Left hindlimb (tissue), 1 donor: ENCODE measurements at places on chromosomes 6 and 20.
A peak's percentile ranks its signal among the peaks of the same experiment; 100 is the strongest.

DNA sequence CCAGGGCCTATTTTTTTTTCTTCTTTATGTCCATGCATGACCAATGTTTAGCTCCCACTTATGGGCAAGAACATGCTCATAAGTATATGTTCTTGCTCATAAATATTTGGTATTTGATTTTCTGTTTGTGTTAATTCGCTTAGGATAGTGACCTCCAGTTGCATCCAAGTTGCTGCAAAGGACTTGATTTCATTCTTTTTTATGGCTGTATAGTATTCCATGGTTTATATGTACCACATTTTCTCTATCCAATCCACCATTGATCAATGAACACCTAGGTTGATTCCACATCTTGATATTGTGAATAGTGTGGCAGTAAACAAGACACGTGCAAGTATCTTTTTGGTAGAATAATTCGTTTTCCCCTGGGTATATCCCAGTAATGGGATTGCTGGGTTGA is 78.1 kb downstream of the RTN4IP1 start:
- DNase-seq = no peak

- DNase-seq = no peak
Observed at GRCh38 chr6:111741177-111741952, 131.9 kb downstream of the FYN start.

GRCh38 chr6:13433709-13434121 is 53.7 kb downstream of the GFOD1 start:
- DNase-seq = no peak

GRCh38 chr20:31523361-31524283 is 9.4 kb downstream of the HM13 start:
- no peak for DNase-seq

GRCh38 chr6:118468682-118469465 is 79.2 kb upstream of the PLN start:
- DNase-seq = no peak

DNA sequence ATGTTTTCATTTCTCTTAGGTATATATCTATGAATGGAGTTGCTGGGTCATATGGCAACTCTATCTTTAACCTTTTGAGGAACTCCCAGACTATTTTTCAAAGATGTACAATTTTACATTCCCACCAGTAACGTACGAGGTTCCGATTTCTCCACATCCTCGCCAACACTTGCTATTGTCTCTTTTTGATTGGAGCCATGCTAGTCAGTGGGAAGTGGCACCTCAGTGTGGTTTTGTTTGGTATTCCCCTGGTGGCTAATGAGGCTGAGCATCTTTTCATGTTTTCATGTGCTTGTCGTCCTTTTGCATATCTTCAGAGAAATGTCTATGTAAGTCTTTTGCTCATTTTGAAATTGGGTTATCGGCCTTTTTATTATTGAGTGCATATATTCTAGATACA is 178.6 kb upstream of the EXOC2 start:
- no peak for DNase-seq

DNA sequence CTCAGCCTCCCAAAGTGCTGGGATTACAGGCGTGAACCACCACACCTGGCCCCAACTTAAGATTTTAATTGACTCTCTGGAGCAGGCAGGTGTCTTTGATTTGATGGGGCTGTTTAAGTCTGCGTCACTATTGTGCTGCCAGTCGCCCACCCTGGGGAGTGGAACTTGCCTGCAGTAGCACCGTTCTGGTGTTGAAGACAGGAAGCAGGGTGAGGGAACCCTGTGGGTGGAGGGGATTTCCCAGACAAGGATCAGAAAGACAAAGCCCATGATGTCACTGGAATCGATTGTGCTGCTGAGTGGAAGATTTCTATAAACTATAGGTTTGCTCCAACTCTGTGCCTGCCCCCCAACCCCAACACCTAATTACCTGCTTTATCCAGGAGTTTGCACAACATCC is 11.0 kb downstream of the ALDH8A1 start:
- DNase-seq = no peak

- no peak for DNase-seq
Observed at GRCh38 chr6:126665551-126665950, 325.6 kb downstream of the CENPW start.

- peak; percentile 83 for DNase-seq
Observed at GRCh38 chr20:2873747-2874041, 413 bp downstream of the PTPRA start.

DNA sequence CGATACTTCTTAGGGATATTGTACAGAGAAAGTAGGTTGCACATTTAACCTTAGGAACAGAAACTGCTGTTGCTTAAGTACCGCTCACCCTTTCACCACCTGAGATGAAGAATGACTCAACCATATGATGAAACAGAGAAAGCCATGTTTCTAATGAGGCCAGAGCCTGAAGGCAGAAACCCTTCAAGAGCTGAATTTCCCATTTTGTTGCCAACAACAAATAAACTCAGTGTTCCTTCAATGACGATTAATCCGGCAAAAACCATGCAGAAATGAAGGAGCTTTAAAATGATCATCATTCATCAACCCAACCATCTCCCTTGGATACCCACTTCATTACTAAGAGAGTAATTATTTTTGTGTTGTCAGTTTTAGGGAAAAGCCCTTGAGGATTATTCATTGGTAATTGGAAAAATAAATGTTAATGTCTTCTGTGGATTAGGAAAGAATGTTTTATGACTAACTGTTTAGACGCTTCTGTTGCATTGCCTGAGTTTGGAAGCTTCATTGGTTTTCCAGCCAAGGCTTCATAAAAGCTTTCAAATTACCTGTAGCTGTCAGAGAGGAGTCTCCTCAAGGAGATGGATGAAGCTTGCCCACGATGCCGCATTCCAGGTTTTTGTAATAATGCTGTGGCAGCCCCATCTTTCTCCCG is 112.1 kb upstream of the IYD start:
- DNase-seq = no peak

- DNase-seq = no peak
Observed at GRCh38 chr6:144294016-144294415, 8.9 kb downstream of the UTRN start.

DNA sequence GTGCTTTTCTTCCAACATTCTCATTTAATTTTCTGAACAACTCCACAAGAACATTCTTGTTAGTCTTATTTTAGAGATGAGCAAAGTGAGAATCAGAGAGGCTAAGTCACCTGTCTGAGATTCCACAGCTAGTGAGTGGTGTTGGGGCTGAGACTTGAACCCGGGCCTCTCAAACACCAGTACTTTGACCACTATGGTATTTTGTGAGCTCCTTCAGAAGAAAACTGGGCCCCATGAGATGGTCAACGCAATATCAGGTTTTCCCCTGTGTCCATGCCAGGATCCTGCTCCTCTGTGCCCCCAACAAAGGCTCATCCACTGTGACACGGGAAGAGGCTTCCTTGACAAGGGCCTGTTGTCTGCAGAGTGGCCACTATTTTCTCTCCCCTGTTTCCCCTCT is 51.9 kb downstream of the MAFB start:
- no peak for DNase-seq

DNA sequence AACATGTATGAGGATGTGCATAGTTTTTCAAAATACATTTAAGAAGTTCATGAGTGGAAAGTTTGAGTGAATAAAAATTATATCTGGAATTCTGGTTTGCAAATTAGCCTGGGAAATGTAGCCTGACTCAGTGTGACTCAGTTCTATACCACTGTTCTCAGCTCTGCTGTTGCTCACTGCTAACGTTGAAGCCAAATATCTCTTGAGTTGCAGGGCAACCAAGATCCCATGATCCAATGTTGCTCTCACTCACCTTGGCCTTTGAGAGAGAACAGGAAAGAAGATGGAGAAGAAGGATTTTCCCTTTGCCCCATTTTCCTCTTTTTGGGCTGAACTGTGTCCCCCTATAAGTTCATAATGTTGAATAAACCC is 28.9 kb downstream of the PSMB9 start:
- DNase-seq = no peak

GRCh38 chr6:90144396-90144795 is 152.2 kb downstream of the BACH2 start:
- no peak for DNase-seq

- DNase-seq = no peak
Observed at GRCh38 chr20:34575756-34576155, 17.2 kb downstream of the MAP1LC3A start.

DNA sequence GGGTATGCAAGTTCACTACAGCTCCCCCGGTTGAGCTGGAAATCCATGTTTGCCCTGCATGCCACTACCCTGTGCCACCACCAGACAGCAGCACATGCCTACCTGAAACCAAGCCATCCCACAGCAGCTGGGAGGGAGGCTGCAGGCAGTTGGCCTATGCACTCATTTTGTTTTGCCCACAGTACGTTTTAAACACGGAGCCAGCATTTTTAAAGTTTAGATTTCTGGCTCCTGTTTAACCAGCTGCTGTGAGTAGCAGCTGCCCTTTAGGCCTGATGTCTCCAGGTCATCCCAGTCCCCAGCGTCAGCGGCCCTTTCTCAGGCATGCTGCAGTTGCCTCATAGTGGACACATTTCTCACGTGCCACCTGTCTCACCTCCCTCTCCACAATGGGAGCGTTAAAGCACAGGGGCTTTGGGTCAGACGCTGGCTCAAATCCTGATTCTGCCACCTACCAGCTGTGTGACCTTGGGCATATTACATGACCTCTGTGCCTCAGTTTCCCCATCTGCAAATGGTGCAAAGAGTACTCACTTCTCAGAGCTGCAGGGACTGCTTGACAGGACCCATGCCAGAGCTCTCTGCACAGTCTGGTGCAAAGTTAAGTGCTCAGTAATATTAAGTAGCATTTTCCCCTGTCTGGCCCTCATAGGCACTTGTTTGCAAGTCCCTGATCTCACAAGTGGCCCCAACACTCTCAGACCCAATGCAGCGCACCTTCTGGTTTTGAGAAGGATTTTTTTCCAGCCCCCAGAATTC is 8.2 kb upstream of the UBE2V1 start:
- peak; percentile 56 for DNase-seq

- DNase-seq = no peak
Observed at GRCh38 chr6:13917141-13917540, 7.6 kb upstream of the RNF182 start.

DNA sequence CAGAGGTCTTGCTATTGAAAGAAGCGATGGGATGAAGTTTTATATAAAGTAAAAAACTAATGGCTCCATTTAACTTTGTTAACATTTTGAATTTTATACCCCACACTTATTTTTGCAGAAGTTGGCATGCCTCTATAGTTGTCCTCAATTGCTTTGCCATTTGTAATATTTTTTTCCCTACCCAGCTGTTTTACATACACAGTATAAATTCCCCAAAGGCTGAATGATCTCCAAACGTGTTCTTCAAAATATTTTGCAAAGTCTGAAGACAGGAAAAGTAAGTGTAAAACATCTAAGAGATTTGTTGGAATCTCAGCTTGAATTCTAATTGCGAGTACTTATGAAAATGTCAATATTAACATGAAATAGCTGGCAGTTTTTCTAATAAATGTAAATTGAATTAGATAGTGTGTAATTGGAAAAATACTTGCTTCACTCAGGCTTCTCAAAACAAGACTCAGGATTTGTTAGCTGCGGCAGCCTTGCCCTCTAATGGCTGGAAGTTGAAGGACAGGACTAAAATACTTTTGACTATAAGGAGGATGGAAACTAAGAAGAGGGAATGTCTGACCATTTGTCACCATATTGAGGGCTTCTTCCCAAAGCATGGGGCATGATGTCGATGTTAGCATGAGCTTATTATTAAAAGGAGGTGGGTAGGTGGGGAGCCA is 226.8 kb downstream of the UST start:
- DNase-seq = no peak

DNA sequence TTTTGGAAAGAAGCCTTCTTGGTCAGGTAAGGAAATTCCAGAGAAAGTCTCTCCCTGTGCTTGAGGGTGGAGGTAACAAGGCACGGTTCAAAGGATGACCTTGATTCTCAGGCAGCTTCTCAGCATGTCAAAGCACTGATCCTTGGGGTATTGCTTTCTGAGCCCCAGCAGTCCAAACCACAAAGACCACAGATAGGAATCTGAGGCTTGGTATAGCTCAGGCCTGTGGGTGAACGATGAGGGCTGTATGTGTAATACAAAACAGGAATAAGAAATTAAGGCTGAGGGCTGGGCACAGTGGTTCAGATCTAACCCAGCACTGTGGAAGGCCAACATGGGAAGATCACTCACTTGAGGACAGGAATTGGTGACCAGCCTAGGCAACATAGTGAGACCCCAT is 70.2 kb upstream of the SLC22A1 start:
- DNase-seq = no peak

DNA sequence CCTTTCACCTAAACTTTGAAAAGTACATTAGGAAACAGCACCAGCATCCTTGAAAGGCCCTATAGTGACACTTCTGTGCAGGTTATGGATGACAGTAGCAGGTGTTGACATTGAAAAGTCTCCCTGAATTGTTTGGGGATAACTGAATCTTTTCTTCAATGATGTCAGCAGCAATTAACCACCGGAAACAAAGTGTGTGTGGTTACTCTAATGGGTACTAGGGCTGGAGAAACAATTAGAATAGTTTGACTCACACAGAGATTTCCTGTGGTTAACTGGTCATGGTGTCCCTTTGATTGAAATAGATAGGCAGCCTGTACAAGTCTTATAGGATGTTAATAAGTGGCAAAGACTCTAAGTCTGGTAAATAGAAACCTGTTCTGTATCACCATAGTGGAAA is 189.1 kb downstream of the TBX18 start:
- DNase-seq = no peak

DNA sequence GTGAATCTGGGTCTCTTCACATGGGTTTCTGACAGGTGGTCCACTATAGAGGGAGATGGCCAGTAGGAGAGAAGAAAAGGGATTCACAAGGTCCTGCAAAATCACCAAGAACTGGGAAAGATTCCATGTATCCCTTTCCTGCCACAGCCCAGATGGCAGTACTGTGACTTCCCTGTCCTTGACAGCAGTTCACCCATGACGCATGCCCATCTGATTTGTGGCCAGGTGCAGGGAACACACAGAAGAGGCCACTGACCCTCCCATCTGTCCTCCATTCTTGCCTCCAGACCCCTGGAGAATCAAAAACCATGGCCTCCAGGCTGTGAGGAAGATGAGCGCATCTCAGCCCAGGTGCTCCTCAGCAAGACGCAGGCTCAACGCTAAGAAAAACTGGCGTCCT is 183.1 kb upstream of the RREB1 start:
- no peak for DNase-seq

GRCh38 chr6:165697171-165697570 is 34.1 kb upstream of the PDE10A start:
- no peak for DNase-seq

DNA sequence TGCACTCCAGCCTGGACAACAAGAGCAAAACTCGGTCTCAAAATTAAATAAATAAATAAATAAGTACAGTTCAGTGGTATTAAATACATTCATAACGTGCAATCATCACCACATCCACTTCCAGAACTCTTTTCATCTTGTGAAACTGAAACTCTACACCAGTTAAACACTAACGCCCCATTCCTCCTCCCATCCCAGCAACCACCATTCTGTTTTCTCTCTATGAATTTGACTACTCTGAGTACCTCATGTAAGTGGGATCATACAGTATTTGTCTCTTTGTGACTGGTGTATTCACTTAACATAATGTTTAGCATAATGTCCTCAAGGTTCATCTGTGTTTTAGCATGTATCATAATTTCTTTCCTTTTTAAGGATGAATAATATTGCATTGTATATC is 29.1 kb upstream of the SCML4 start:
- no peak for DNase-seq

GRCh38 chr20:58906894-58907293 is 54.4 kb downstream of the GNAS start:
- no peak for DNase-seq

GRCh38 chr6:57116776-57117175 is 26.8 kb downstream of the ZNF451 start:
- no peak for DNase-seq
